ENCODE measurements at places on chromosomes 16 and 17.

- DNase-seq: peak; percentile 23
Observed at GRCh38 chr17:72967977-72968585, 124.4 kb downstream of the SLC39A11 start.

DNA sequence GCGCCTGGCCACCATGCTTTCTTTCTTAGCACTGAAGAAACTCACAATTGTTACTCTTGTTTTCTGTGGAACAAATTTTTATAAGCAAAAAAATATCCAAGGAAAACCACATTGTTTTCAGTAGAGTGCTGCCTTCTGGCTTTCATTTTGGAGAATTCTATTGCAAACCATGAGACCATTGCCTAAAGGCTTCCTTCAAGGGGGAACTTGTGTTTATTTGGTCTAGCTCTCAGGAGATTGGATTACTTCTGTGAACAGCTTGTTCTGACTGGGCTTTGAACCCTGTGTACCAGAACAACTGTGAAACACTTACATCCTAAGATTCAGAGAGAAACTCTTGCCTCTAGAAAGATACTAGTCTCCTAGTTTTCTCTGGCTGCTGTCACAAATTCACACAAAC, 32.1 kb downstream of the TOM1L1 start:
- DNase-seq: no peak

GRCh38 chr16:82814059-82814458, 187.3 kb downstream of the CDH13 start:
- peak; percentile 46 for DNase-seq

- no peak for DNase-seq
Observed at GRCh38 chr16:9946022-9946720, 236.1 kb downstream of the GRIN2A start.

GRCh38 chr16:48323783-48324775, 61.1 kb downstream of the SIAH1 start:
- no peak for DNase-seq
